ENCODE measurements at places on chromosomes 6 and 20.

GRCh38 chr6:157534977-157535339 lies 154.0 kb downstream of the ZDHHC14 start:
- DNase-seq: no peak

DNA sequence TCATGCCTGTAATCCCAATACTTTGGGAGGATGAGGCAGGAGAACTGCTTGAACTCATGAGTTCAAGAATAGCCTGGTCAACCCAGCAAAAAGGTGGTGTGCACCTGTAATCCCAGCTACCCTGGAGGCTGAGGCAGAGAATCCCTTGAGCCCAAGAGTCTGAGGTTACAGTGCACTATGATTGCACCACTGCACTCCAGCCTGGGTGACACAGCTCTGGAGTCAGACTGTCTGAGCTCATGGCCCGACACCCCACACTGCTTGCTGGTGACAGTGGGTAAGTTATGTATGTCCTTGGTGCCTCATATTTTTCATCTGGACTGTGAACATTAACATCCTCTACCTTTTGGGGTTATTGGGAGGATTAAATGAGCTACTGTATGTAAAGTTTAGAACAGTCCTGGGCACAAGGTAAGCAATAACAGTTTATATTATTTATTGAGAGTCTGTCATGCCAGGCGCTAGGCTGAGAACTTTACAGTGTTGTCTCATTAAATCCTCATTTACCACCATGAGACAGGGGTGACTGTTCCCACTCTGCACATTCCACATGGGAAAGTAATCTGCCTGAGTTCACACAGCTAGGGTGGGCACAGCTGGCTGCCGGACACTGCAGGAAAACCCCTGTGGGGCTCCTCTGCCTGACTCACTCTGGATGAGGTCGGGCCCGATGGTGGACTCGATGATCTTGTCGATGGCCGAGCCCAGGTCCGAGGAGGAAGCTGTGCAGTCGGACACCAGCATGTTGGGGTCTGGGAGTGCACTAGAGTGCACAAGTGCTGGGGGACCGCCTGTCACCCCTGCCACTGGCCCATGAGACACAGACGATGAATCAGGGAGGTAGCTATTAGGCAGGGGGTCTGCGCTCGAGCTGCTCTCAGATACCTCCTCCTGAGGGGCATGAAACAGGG lies 2.9 kb downstream of the ZNF335 start:
- DNase-seq: no peak

- DNase-seq: no peak
Observed at GRCh38 chr20:51382986-51383821, 159.3 kb downstream of the NFATC2 start.

DNA sequence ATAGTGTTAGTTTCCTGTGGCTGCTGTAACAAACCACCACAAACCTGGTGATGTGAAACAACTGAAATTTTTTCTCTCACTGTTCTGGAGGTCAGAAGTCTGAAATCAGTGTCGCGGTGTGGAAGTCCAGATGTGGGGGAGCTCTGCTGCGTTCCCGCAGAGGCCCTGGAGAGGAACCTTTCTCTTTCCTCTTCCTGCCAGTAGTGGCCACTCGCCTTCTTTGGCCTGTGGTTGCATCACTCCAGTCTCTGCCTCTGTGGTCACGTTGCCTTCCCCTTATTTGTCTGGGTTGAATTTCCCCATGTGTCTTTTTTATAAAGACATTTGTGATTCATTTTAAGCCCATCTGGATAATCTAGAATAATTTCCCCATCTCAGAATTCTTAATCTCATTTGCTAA lies 295.5 kb upstream of the FLRT3 start:
- DNase-seq: no peak

DNA sequence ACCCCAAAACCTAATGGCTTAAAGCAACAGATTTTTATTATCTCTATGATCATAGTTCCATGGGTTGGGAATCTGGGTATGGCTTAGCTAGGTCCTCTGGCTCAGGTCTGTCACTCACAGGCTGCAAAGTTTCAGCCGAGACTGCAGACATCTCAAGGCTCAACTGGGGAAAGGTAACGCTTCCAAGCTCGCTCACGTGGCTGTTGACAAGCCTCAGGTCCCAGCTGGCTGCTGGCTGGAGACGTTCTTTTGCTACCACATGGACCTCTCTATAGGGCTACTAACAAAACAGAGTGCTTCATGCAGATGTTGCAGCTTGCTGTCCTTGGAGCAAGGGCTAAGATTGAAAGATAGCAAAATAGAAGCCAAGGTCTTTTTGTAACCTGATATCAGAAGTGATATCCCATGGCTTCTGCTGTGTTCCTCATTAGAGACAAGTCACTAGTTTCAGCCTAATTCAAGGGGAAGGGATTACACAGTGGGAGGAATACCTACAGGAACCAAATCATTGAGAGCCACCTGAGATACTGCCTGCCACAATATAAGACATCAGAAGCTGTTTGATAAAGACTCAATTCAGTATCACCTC lies 6.6 kb downstream of the HTR1E start:
- DNase-seq: no peak

DNA sequence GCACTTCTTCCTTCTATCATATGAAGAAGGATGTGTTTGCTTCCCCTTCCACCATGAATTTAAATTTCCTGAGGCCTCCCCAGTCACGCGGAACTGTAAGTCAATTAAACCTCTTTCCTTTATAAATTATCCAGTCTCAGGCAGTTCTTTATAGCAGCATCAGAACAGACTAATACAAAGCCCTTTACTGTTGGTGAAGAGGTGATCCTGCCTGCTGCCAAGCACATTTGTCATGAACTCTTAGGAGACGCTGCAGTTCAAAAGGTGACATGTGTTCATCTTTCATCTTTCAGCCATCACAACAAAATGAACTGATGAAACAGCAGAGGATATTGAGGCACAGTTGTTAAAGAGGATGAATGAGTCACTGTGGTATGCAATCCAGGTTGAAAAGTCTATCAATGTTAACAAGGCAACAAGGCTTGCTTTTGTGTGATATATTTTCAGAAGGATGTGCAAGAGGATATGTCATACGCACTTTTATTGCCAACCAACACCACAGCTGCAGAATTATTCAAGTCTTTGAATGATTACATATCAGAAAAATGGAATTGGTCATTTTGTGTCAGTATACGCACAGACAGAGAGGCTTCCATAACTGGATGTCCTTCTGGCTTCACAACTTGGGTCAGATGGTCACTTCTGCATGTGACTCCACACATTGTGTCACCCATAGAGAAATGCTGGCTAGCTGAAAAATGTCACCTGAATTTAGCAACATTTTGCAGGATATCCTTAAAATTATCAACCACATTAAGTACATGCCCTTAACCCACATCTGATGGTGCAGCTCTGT lies 52.4 kb upstream of the PLN start:
- DNase-seq: no peak

DNA sequence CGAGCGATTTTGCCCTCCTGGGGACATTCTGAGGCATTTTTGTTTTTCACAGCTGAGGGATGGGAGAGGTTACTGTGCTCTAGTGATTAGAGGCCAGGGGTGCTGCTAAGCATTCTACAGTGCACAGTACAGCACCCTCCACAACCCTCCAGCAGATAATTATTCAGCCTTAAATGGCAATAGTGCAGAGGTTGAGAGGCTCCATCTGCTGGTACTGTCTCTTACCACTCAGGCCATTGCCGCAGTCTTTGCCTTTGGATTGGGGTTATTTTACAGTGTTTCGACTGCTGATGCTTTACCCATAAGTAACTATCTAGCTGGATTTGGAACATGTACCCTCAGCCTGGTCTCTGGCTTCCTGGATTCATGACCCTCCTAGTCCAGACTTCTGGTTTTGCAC lies 705.3 kb downstream of the KIF16B start:
- no peak for DNase-seq
